ENCODE measurements at places on chromosomes 3 and 15. TPM values are rescaled to one million over a fixed set of nuclear protein-coding genes. Genes with fewer than 3 reads are reported as not detected.

DNA sequence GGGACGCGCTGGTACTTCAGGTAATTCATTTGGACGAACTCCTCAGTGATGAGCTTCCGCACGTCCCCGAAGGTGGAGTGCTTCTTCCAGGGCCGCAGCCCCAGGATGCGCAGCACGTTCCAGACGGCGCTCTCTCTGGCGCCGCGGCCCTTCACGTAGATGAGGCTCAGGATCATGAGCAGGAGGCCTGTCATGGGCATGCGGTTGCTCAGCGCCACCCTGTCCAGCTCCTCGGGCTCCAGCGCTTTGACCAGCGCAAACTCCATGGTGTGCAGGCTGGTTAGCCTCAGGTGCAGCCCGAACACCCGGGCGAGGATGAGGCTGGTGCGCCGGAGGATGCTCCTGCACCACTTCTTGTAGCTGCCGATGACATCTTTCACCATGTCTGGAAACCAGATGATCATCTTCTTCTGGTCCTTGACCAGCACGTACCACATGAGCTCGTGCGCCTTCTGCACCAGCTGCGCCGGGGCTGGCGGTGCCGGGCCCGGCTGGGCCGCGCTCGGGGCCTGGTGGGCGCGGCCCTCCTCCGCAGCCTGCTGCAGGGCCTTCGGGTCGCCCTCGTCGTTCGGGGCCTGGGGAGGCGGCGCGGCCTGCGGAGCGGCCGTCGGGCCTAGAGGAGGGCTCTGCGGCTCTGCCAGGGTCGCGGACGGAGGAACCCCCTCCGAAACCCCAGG lies 501 bp downstream of the NDN start:
- no peak for DNase-seq

- no peak for DNase-seq
Observed at GRCh38 chr3:16439163-16439847, 74.2 kb downstream of the RFTN1 start.

- DNase-seq, result no peak
Observed at GRCh38 chr15:49082960-49083359, 36.7 kb upstream of the SECISBP2L start.

DNA sequence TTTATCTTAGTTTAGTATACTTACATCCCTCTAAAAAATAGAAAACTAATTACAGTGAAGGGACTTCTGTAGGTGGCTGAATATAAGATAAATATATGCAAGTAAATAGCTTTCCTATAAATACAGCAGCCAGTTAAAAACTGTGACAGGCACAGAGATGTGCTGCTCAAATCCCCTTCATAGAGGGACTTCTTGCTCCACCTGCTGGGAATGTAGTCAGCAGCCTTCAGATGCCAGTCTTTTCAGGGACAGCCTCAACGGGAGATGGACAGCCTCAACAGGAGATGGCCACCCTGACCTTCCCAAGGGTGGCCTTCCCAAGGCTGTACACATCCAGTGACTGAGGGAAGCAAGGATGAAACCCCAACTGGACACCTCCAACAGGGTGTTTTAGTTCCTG lies 15.7 kb upstream of the PRR23E start:
- DNase-seq, result no peak

DNA sequence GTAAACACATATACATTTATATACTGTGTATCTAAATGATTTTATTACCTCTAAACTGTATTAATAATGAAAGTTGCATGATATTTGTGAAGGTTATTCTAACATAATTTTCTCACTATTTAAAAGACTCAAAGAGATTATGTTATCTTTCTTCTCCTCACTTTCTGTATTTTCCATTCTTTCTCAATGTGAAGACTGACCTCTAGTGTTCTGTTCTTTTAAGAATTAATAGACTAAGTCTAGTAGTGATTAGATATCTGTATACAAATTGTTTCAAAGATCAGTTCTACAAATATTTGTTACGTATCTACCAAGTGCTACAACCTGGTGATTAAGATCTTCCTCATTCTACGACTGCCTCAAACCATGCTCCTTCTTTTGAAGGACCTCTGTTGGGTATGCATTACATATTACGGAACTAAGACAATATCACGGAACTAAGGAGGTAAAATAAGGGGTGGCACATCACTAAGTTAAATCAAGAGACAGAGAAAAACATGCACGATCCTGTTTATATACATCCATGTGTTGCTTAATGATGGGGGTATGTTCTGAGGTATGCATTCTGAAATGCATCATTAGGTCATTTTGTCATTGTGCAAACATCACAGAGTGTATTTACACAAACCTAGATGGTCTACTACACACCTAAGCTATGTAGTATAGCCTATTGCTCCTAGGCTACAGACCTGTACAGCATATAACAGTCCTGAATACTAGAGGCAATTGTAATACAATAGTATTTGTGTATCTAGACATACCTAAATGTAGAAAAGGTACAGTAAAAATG lies 161.5 kb upstream of the KBTBD8 start:
- no peak for DNase-seq

- DNase-seq, result no peak
Observed at GRCh38 chr15:89495638-89496145, 691 bp downstream of the RHCG start.

DNA sequence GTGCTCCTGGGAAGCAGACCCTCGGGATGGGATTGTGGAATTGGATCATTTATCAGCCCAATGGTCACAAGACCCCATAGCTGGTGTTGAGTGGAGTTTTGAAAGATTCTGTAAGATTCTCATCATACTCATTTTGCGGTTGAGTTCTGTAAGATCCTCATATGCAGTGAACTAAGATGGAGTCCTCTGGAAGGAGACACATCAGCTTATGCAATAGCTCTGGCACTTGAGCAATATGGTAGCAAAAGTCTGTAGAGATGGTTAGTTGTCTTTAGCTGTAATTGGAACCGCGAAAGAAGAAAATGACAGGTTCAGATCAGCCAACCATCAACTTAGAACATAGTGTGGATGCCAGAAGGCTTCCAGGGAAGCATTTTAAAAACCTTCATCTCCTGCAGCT lies 184.5 kb upstream of the TSC22D2 start:
- DNase-seq, result no peak

GRCh38 chr3:71724584-71725270 lies 475 bp downstream of the EIF4E3 start:
- DNase-seq, result no peak

- DNase-seq, result no peak
Observed at GRCh38 chr3:117017135-117017894, 307.7 kb downstream of the TUSC7 start.

The HYAL3 gene
- total RNA-seq, result 2.8 TPM

DNA sequence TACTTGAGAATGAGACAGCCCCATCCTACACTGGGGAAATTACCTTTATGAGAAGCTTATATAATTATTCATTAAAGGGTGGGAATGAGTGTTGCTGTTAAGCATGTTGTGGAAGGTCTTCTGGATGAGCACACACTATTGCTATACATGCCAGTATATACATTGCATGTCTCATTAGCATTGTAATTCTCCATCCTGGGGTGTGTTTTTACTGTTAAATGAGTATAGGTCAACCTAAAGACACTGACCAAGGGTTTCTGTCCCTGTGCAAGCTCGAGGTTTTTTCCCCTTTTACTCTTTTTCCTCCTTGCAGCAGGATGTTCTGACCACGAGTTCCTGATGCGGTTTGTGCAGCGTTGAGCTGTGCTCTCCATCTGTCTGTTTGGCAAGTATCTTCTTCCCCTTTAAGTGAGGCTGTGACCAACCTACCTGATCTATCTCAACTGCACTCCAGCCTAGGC lies 7.2 kb upstream of the IVD start:
- DNase-seq, result peak; percentile 58

The FBXW12 gene
- total RNA-seq, result not detected

DNA sequence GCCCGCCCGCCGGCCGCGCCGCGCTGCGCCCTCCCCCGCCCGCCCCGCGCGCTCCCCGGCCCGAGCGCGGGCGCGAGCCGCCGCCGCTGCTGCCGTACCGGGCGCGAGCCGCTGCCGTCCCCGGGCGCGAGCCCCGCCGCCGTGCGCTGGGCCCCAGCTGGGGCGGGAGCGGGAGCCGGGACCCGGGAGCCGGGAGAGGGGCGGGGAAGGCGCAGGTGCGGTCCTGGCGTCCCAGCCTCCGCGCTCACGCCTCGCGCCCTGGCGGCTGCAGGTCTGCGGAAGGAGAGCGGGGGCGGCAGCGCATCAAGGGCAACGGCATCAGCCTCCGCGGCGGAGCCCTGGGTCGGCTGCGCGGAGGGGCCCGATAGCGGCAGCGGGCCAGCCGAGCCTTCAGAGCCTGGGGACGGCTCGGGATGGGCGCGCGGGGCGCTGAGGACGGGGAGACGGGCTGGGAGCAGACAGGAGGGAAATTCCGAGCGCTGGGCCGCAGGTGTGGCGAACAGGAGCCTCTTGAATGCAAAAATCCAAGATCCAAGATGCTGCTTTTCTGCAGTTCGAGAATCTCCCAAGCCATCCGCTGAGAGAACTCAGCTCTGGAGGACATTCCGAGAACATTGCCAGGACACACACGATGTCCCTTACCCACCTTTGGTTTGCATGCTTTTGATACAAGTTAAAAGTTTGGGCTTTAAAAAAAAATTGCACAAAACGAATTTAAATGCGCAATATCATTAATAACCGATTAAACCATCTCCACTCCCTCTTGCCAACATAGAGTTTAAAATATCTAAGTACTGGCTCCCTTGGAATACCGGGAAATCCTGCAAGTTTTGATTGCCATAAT lies 251.1 kb downstream of the TJP1 start:
- DNase-seq, result no peak

DNA sequence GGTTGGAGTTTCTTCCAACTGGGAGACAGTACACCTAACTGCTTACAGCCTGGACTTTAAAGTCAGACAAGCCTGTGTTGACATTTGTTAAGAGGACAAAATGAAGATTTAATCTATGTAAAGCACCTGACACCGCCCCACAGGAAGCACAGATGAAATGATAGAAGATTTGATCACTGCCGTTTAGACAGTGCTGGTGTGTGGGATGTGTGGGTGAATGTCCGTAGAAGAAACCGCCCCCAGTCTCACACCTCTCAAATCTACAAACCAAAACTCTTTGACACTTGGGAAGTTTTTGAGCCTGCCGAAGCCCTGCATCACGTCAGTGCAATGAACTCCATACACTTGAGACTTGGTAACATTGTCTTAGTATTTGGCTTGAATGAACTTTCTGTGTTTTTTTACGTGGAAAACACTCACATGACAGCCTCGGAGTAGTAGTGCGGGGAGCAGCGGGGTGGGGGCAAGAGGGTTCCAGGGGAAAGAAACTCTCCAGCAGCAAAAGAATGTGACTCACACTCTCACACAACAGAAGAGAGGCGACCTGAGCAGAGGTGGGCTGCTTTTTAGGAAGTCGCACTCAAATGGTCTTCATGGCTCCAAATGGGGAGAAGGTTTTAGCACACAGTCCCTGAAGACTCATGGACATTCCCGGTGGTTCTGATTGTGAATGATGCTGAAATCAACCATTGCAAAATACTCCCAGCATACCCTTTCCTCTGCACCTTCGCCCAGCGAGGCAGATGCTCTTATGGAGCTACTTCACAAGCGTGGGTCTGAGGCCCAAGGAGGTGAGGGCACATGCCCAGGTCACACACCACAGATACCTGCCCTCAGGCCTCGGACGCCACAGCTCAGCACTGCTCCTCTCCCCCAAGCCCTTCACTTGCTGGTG lies 79.2 kb downstream of the SRGAP3 start:
- no peak for DNase-seq

DNA sequence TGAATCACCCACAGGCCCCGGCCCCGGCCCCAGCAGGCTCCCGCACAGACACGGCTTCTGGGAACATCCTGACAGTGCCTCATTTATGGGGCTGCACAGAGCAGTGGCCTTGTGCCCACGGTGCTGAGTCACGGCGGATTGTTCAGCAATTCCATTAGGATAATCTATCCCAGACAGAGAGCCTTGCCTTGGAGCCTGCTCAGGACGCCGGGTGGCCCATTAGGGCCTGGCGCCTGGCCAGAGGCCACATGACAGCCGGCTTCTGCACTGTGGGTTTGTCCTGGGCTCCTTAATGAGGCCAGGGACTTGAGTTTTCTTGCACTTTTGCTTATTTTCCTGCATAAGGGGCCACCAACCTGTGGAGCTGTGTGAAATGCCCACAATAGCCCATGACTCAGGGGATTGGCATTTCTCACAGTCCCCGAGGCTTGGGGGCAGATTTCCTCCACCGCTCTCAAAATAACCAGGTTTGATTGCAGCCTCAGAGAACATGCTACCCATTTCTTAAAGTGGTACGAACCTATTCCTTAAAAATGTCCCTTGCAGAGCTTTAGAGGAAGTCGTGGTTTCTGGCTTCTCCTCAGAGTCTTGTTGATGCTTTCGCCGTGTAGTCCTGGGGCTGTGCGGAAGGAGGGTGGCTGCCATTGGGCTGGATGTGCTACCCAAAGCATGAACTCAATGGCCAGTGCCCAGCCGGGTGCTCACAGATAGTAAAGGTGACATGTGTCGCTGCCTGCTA lies 19.0 kb downstream of the SYNM start:
- no peak for DNase-seq

The DZIP1L gene
- not detected for total RNA-seq

DNA sequence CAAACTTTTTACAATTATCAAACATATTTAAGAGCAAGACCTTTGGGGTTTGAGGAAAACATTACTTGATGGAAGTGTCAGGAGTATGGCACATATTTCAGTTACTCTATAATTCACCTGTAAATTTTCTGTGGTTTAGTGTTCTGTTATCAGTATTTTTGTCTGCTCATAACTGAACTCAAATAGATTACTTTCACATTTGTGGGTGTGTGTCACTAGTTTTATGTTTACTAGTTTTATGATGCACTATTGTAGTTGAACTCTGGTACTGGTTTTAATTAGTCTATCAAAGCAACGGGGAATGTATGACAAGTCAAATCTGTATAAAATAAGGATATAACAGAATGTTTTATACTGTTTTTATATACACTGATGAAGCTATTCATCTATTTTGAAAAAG lies 27.2 kb downstream of the OXSM start:
- DNase-seq, result no peak

The RBPMS2 gene
- 0.66 TPM for total RNA-seq

GRCh38 chr15:80777137-80777536 lies 2.0 kb upstream of the CEMIP start:
- DNase-seq, result no peak

- DNase-seq, result no peak
Observed at GRCh38 chr15:85750319-85751290, 44.1 kb downstream of the KLHL25 start.

DNA sequence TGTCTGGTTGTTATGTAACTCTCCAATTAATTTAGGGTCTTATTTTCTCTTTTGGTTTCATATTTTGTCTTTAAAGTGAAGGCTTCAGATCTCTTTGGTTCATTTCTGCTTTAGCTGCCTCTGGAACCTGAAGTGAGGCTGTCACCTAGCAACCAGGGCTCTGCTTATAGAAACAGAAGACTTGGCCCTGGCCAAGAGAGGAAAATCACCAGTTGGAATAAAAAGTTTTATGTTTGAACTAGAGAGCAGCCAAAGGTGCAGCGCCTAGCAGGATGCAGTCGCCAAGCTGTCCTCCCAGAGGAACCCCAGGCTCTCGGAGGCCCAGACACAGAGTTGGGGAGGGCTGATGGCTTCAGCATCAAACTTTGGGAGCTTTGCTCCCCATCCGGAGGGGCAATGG lies 41.1 kb downstream of the LYZL4 start:
- no peak for DNase-seq
